ENCODE measurements at places on chromosomes 3 and 15. TPM values are rescaled to one million over a fixed set of nuclear protein-coding genes. Genes with fewer than 3 reads are reported as not detected.
A peak's percentile ranks its signal among the peaks of the same experiment; 100 is the strongest.

Gene TUSC7
- total RNA-seq: not detected

DNA sequence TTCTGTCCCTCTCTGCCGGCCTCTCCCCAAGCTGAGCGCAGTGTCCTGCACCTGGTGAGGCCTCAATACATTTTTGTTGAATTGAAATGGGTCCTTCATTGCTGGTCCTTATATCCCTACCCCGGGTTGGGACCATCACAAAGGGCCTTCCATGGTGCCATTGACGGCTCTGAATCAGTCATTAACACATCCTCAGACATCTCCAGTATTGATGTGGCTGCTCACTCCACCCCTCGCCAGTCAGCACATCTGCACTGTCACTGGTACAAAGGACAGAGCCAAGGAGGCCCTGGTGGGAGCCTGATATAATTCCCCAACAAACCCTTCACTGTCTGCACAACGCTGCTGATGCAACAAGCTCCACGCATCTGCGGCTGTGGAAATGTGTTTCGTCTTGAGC, 191.6 kb upstream of the TOPAZ1 start:
- DNase-seq: no peak

Gene WDR72
- not detected for total RNA-seq

- no peak for DNase-seq
These were observed 19.7 kb downstream of the STARD5 start for GRCh38 chr15:81304226-81304625.

Gene CYP1A1
- 0.17 TPM for total RNA-seq

GRCh38 chr3:55664387-55664786, 177.3 kb upstream of the WNT5A start:
- DNase-seq: no peak

GRCh38 chr15:74133694-74134386, 3.5 kb downstream of the ISLR2 start:
- DNase-seq: no peak

- DNase-seq: peak; percentile 30
These were observed 65.4 kb downstream of the SSR3 start for GRCh38 chr3:156489462-156489911.

DNA sequence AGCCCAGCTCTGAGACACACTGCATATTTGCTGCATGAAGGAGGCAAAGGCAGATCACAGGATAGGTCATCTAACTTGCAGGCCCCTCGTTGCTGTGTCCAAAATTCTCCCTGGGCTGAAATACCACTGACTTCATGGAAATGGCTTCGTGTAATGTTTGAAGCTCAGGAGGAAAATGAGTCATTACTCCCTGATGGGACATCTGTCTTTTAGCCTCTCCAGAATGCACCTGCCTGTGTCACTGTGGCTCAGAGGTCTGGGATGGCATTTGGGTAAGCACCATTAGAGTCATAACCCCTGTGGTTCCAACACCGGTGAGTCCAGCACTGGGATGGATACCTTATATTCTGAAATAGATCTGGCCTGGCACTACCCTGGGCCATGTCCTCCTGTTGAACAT, 51.5 kb downstream of the IL12A start:
- DNase-seq: peak; percentile 19

DNA sequence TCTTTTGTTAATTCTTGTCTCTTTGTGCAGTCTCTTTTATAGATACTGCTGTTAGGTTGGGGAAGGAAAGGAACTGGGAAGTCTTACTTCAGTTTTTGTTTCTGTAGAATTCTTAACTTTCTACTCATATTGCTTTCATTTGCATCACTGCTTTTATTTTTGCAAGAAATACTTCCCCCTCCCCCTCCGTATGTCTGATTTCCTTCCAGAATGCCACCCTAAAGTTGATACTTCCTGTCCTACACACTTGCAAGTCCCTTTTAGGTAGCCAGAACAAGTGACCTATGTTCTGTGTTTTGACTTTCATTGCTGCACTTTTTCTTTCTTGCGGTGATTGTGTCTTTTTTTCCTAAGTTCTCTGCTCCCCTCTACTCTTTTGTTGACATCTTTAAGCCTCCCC, 477.4 kb downstream of the RSL24D1 start:
- no peak for DNase-seq

Gene ZNF774
- 1.8 TPM for total RNA-seq

Gene SRPRB
- 107 TPM for total RNA-seq

Gene GOLGA6D
- not detected for total RNA-seq

DNA sequence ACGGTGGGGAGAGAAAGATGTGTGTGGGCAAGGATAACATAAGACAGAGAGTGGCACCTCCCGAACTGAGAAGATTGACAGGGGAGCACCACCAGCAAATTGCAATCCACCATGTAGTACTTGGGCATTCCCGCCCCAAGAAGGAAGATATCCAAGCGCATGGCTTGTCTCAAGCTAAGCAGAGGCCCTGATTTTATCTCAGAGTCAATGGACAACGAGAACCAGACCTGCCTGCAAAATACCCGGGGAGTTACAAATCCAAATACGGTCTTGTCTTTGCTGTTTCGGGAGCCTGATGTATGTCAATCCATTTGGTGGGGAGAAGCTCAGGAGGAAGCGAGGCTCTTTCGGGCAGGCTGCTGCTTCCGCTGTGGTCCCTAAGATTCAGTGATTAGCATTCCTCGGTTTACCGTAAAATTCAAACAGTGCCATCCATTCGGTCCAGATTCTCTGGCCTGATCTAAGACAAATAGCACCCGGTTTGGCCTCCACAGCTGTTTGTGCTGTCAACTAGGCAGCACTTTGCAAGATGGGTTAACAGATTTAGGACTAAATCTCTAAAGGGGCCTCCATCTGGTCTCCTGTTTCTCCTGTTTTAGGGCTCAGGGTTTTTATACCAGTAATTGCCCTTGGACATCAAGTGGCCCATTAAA, 97.7 kb upstream of the WNT5A start:
- no peak for DNase-seq

GRCh38 chr15:70617911-70618287, 145.5 kb downstream of the UACA start:
- DNase-seq: no peak

Gene ABI3BP
- total RNA-seq: 4.9 TPM

GRCh38 chr15:22799902-22800301, 13.5 kb downstream of the NIPA1 start:
- no peak for DNase-seq

- no peak for DNase-seq
These were observed 37.8 kb downstream of the DLG1 start for GRCh38 chr3:197260491-197261163.

GRCh38 chr15:70932397-70932796, 39.8 kb downstream of the LRRC49 start:
- DNase-seq: no peak

Gene RETNLB
- not detected for total RNA-seq

Gene TMCO5A
- not detected for total RNA-seq

Gene OSBPL10
- total RNA-seq: 23.0 TPM

- no peak for DNase-seq
These were observed 22.1 kb upstream of the CRBN start for GRCh38 chr3:3201611-3202010.

Gene LRRIQ4
- not detected for total RNA-seq

- DNase-seq: no peak
These were observed 612.7 kb downstream of the TBL1XR1 start for GRCh38 chr3:176584413-176585176.

GRCh38 chr3:112463250-112463649, 36.0 kb downstream of the BTLA start:
- no peak for DNase-seq

- no peak for DNase-seq
These were observed 94.7 kb downstream of the TBL1XR1 start for GRCh38 chr3:177102553-177102952.

Gene ANKRD34C
- not detected for total RNA-seq

Gene KLF15
- total RNA-seq: 0.03 TPM

Gene AHSG
- not detected for total RNA-seq

DNA sequence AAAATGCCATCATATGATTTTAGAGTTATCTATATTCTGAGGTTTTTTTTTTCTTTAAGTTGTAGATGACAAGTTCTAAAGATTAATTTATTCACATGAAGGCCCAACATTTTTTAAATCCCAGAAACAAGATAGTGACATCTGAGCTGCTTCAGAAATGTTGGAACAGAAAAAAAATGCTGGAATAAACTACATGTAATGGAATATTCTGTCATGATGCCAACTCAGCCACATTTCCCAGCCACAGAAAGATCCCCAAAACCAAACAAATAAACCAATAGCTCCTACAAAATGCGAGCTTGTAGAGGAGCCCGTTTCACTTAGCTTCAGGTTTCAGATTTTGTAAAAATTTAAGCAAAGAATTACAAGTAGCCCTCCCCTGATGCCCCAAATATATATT, 111.0 kb upstream of the MYO5C start:
- DNase-seq: no peak

Gene ZNF860
- 2.3 TPM for total RNA-seq

DNA sequence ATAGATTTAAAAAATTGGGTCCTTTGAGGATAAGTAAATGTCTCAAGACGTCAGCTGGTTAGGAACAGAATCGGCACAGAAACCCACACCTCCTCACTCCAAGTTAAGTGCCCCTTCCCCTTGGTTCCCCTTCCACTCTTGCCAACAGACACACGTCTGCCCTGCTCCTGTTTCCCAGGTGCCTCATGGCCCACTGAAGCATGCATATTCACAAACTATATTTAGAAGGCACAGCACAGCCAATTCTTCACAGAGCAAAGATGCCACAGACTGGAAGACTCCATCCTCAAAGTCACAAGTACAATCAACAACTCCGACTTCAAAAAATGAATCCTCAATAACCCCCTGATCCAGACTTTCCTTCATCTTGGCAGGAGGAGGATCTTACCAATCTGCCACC, 295.4 kb upstream of the NR2F2 start:
- no peak for DNase-seq

Gene EPHA3
- not detected for total RNA-seq

- no peak for DNase-seq
These were observed 62.3 kb downstream of the GALK2 start for GRCh38 chr15:49232236-49232806.

Gene STX19
- not detected for total RNA-seq

- DNase-seq: peak; percentile 19
These were observed at the start of gene ALDH1L1 for GRCh38 chr3:126180477-126181397. ALDH1L1 (minus strand) TSS chr3:126180586; CDS start chr3:126160979, 19,607 bp downstream.

Gene INKA1
- 2.8 TPM for total RNA-seq

Gene CADPS
- total RNA-seq: not detected

Gene DUOXA2
- not detected for total RNA-seq

DNA sequence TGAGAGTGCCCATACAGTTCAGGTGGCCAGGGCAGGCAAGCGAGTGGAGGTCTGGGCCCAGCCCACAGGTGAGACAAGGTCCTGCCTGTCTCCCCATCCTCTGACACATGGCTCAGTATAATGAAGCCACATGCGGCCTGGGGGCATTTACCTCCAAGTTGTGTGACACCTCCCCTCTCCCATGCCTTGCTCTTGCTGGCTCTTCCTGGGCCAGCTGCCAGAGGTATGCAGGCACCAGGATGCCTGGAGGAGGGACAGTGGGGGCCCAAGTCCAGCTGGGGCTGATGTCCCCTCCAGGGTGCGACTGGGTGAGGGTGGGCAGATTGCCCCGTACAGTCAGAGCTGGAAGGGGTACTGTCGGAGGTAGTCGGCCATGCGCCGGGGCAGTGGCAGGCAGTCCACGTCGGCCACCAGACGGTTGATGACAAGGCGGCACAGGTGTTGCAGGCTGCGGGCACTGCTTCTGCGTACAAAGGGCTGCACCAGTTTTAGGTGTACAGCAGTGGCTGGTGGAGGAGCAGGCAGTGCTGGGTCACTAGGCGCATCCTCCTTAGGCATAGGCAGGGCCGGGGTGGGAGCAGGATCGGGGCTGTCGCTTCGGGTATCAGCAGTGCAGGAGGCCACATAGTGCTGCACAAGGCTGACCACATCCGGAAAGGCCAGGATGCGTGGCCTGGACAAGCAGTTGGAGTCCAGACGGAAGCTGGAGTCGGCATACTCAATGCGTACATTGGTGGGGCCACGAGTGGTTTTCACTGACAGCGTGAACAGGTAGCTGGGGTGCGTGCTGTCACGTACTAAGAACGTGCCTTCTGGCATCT, 4.1 kb downstream of the CISH start:
- no peak for DNase-seq

- peak; percentile 54 for DNase-seq
These were observed 458.3 kb downstream of the MFSD1 start for GRCh38 chr3:159260049-159260662.

All from A172 (cell line).